Glutamatergic neuron (in vitro differentiated cells): ENCODE measurements at places on chromosomes 12 and 14.

GRCh38 chr12:114812858-114813761 is 129.1 kb upstream of the TBX3 start:
- no peak for DNase-seq

GRCh38 chr12:66033151-66033550 is 97.4 kb downstream of the LLPH start:
- DNase-seq, result no peak

- DNase-seq, result no peak
Measured at GRCh38 chr14:68598621-68599447, 194.0 kb downstream of the ZFP36L1 start.

- DNase-seq, result no peak
Measured at GRCh38 chr12:15910468-15910863, 666 bp upstream of the DERA start.

DNA sequence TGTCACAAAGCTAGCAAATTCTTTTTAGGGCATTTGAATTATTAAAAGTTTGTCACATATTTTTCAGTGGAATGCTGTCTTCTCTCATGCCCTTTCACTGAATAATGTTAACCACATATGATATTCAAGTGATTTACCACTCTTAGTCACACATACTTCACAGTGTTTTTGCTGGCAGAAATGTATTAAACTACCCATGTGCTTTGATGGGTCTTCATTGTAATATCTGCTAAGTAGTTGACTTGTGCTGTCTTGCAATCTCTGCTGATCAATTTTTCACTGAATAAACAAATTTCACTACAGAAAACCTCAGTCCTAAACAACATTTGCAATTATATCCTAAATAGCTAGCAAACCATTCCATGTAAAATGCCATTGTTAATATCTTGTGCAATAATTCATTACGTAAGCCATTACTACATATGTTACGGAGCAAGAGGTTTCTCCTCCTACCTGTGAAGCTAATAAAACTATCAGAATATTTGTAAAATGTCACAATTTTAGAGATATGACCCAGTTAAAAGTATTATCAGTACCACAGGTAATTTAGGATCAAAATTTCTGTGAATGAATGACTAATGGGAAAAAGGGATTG is 64.6 kb upstream of the LMO3 start:
- DNase-seq, result no peak
